ENCODE measurements at places on chromosomes 16 and 17.

GRCh38 chr16:67299269-67299668 is 19.9 kb downstream of the PLEKHG4 start:
- H3K27me3 ChIP-seq = peaks cover 5% of the 10 kb centered on the region
- DNase-seq = no peak
- H3K27ac ChIP-seq = no peak overlapping the region
- H3K4me1 ChIP-seq = peaks cover 2% of the 10 kb centered on the region
- H3K36me3 ChIP-seq = no peaks in the 10 kb centered on the region

- peaks cover 84% of the 10 kb centered on the region for H3K4me1 ChIP-seq
- H3K27me3 ChIP-seq = no peaks in the 10 kb centered on the region
- no peak for DNase-seq
- peaks cover 56% of the 10 kb centered on the region for H3K36me3 ChIP-seq
These were observed 17.5 kb downstream of the SLFN12L start for GRCh38 chr17:35519906-35520442.

DNA sequence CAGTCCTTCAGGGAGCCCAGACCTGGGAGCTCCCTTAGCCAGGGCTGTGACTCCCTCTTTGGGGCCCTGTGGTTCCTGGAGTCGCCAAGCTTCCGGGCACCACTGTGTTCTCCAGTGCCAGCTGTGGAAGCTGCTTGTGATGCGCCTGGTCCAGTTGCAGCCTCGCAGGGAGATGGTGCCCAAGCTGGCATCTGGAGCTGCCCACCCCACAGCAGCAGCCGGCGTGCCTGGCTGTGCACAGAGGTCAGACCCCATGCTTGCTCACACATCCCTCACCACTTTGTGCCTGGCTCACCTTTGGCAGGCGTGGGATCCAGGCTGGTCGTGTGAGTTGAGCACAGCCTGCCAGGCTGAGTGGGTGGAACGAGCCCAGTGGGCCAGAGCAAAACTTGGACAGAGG is 18.2 kb downstream of the RHOT1 start:
- H3K27me3 ChIP-seq = no peaks in the 10 kb centered on the region
- peaks cover 15% of the 10 kb centered on the region for H3K36me3 ChIP-seq
- H3K4me3 ChIP-seq = no peak overlapping the region
- H3K4me1 ChIP-seq = peaks cover 11% of the 10 kb centered on the region
- no peak overlapping the region for H3K27ac ChIP-seq
- DNase-seq = no peak

DNA sequence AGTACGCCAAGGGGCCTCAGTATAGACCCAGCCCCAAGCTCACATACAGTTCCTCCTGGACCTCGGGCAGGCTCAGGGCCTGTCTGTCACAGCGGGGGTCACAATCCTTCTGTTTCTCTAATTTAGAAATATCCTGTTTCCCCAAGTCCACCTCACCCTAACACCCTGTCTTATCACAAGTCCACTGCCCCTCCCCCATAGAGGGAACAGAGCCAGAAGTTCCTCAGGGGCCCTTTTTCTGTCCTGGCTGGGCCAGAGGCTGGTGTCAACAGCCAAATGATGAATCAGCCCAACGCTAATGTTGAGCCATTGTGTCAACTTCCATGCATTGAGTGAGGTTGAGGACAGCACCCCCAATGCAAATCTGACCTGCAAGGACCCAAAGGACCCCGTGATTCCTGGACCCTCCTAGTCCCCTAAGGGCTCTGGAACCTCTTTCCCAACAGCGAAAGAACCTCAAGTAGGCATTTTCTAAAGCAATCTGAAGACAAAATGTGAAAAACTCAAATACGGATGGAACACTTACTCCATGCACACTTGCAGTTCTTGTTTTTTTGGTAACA is 58.6 kb downstream of the PECAM1 start:
- no peak overlapping the region for H3K4me3 ChIP-seq
- no peak overlapping the region for H3K27ac ChIP-seq
- no peaks in the 10 kb centered on the region for H3K36me3 ChIP-seq
- no peaks in the 10 kb centered on the region for H3K27me3 ChIP-seq

DNA sequence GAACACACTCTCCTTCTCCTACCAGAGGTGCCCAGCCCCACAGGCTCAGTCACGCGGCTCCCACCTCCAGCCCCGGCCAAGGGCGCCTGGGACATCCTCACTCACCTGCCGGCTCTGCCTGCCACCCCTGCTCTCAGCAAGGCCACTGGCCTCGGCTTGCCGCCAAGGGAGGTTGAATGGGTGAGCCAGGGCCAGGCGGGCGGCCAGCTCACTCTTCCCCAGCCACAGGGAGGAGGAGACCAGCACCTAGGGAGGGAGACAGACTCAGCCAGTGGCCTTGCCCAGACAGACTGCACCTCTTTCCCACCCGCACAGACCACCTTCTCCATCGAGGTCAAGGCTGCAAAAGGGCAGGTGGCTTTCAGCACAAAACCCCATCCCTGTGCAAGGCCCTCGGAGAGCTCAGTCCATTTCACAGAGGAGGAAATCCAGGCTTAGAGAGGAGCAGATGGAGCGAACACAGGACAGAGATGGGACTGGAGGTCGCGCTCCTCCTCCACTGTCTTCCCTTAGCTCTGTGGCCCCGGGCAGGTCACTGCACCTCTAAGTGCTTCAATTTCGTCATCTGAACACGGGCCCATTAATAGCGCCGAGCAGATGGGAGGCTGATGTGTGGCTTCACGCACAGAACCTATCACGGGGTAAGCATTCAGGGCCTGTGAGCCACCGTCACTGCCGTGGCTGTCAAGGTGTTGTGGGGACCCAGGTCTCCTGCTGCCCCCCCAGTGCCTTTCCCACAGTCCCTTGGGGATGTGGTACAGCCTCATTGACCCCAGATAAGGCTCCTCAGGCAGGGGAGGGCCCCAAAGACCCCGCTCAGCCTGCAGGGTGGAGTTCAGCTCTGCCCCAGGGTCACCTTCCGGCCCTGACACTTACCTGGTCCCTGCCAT is 56.1 kb downstream of the RMI2 start:
- no peaks in the 10 kb centered on the region for H3K27me3 ChIP-seq
- no peak overlapping the region for H3K27ac ChIP-seq
- H3K4me1 ChIP-seq = no peaks in the 10 kb centered on the region
- no peaks in the 10 kb centered on the region for H3K36me3 ChIP-seq
- no peak for DNase-seq

- DNase-seq = peak; percentile 69
- H3K4me3 ChIP-seq = no peak overlapping the region
- H3K27me3 ChIP-seq = no peaks in the 10 kb centered on the region
- peaks cover 13% of the 10 kb centered on the region for H3K4me1 ChIP-seq
- H3K27ac ChIP-seq = peak overlapping the region; percentile 63
These were observed 9.8 kb upstream of the RABEP1 start for GRCh38 chr17:5272322-5272721.

DNA sequence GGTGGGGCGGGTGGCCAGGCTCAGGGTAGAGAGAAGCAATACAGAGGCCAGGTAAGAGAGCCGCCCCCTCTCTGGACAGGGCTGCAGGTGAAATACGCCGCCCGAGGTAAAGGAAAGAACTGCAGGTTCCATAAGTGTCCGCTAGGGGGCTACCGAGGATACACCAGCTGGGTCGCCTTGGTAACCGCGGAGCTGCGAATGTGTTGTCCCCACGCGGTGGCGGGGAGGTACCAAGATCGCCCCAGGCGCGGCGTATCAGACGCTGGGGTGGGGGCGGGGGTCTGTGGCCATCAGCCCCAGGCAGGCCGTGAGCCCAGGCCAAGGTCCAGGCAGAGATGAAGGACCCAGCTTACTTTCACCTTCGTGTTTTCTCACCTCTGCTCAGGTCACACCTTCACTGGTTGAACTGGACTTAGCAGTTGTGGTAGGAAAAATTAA is 18.4 kb upstream of the ZFP90 start:
- H3K36me3 ChIP-seq = no peaks in the 10 kb centered on the region
- peak overlapping the region; percentile 19 for H3K27ac ChIP-seq
- peaks cover 4% of the 10 kb centered on the region for H3K4me1 ChIP-seq
- DNase-seq = peak; percentile 94

- no peak for DNase-seq
- H3K4me3 ChIP-seq = no peak overlapping the region
- H3K36me3 ChIP-seq = no peaks in the 10 kb centered on the region
- H3K4me1 ChIP-seq = no peaks in the 10 kb centered on the region
- no peak overlapping the region for H3K27ac ChIP-seq
These were observed 14.6 kb upstream of the DHX8 start for GRCh38 chr17:43469145-43469544.

DNA sequence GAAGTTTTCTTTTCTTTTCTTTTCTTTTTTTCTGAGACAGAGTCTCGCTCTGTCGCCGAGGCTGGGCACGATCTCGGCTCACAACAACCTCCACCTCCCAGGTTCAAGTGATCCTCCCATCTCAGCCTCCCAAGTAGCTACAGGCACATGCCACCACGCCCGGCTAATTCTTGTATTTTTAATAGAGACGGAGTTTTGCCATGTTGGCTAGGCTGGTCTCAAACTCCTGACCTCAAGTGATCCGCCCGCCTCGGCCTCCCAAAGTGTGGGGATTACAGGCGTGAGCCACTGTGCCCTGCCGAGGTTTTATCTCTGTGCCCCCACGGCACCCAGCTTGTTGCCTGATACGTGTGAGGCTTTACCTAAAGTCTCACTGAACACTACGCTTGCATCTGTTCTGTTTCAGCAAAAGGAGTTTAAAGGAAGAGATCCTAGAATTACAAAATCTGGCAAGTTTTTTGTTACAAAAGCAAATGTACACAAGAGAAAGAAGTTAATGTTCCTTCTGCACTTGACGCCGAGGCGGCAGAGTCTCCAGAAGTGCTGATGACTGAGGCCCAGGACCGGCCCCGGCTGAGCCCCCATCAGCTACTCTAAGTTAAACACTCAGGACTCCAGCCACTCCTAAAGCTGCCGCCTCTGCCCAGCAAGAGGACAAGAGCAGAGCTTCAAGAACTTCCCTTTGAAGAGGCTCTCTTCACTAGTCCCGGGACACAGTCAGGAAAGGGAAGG is 9.2 kb downstream of the ABCA3 start:
- H3K27me3 ChIP-seq = peaks cover 2% of the 10 kb centered on the region
- no peak for DNase-seq
- no peak overlapping the region for H3K27ac ChIP-seq
- no peaks in the 10 kb centered on the region for H3K36me3 ChIP-seq

DNA sequence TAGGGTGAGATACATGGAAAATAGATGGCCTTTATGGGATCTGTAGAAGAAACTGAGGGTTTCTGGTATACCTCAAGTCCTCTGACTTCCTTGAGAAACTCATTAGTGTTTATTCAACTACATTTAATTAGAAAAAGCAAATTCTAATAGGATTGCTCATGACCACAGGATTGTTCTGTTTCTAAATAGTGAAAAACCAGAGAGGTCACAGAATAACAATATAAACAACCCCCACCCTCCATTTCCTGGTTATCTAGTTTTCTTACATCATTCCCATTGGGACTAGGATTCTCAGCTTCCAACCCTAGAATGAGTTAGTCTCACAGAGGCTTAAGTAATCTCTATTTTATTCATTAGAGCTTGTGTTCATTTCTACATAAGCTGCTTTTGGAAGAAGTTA is 30.0 kb downstream of the SF3B3 start:
- H3K27me3 ChIP-seq = no peaks in the 10 kb centered on the region

GRCh38 chr16:51707666-51708065 is 556.6 kb upstream of the SALL1 start:
- H3K27ac ChIP-seq = no peak overlapping the region
- no peak for DNase-seq
- H3K27me3 ChIP-seq = no peaks in the 10 kb centered on the region
- no peaks in the 10 kb centered on the region for H3K4me1 ChIP-seq
- H3K36me3 ChIP-seq = no peaks in the 10 kb centered on the region
- no peak overlapping the region for H3K4me3 ChIP-seq

DNA sequence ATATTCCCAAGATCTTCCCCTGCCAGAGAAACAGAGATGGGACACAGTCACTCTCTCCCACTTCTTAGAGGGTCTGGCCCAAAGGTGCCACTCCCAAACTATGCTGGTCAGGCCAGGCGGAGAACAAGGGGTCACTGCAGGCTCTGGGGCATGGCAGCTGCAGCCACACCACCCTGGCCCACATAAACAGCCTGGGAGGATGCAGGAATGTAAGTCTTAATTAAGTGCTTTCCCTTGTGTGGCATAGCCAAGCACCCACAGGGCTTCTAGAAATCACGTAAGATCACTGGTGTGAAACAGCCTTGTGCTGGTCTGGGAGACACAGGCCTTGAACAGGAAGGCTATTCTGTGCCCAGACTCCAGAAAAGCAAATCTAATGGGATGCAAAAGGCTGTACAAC is 31.5 kb downstream of the ABCC12 start:
- peaks cover 23% of the 10 kb centered on the region for H3K27me3 ChIP-seq
- H3K36me3 ChIP-seq = no peaks in the 10 kb centered on the region
- peaks cover 20% of the 10 kb centered on the region for H3K4me1 ChIP-seq
- no peak for DNase-seq

- no peaks in the 10 kb centered on the region for H3K36me3 ChIP-seq
- peak overlapping the region; percentile 43 for H3K4me3 ChIP-seq
- peak overlapping the region; percentile 65 for H3K27ac ChIP-seq
- no peak for DNase-seq
These were observed 1.5 kb downstream of the SLC35G3 start for GRCh38 chr17:35192708-35193107.

GRCh38 chr16:79909571-79909970 is 309.0 kb upstream of the MAF start:
- H3K27ac ChIP-seq = no peak overlapping the region
- peaks cover 5% of the 10 kb centered on the region for H3K27me3 ChIP-seq
- no peaks in the 10 kb centered on the region for H3K36me3 ChIP-seq
- no peak overlapping the region for H3K4me3 ChIP-seq
- no peaks in the 10 kb centered on the region for H3K4me1 ChIP-seq
- no peak for DNase-seq

DNA sequence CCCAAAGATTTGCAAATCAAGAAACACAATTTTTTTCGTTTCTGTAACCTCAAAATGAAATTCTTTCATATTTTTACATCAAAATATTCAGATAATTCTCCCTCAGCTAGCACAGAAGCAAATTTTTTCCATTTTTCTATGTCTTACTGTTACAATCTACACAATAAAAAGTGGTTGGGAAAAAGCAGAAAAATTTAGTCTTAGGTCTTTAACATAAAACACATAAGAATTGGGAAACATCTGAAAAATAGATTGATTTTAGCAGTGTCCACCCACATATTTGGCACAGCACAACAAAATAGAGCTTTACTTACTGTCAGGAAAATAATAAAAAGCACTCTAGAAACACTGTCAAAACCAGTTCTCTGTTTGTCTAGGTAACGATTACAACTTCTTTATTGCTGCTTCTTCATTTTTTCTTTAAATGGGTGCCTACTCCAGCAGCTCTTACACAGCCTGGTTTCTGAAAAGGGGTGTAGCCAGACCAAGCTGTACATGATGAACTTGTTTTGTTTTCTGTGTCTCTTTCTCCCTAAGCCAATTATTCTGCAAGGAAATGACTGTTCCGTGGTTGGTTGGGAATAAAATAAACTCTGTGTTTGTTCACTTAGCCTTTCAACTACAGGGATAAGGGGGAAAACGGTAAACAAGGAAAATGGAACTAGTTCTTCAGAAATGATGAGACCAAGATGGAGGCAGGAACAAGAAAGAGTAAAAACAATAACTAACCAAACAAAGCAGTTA is at the start of gene ABCA6:
ABCA6 (minus strand) TSS at position 465 of the 744 bp plus-strand sequence. CDS start 1,192 bp downstream, outside the sequence.
- DNase-seq = no peak
- no peaks in the 10 kb centered on the region for H3K4me1 ChIP-seq
- no peaks in the 10 kb centered on the region for H3K36me3 ChIP-seq
- no peak within 1 kb of the TSS for H3K27ac ChIP-seq
- peaks cover 2% of the 10 kb centered on the region for H3K27me3 ChIP-seq
